Left ventricle myocardium inferior (tissue), 1 donor: ENCODE measurements at places on chromosomes 16 and 17. TPM values are rescaled to one million over a fixed set of nuclear protein-coding genes. Genes with fewer than 3 reads are reported as not detected.

HSD17B1 gene
- 0.99 TPM for total RNA-seq

SLC16A6 gene
- 0.08 TPM for total RNA-seq

SLC6A4 gene
- total RNA-seq = 0.33 TPM

IGFBP4 gene
- 130 TPM for total RNA-seq

SLC12A3 gene
- total RNA-seq = not detected

KCTD19 gene
- not detected for total RNA-seq

EPX gene
- not detected for total RNA-seq

MYO15B gene
- total RNA-seq = 43.0 TPM

GRCh38 chr17:41171886-41172285, 3.9 kb upstream of the KRTAP4-3 start:
- DNase-seq = no peak

- DNase-seq = no peak
These were observed 2.2 kb downstream of the LASP1 start for GRCh38 chr17:38872027-38872511.

GRCh38 chr17:73261952-73262675, 434 bp upstream of the CPSF4L start:
- DNase-seq = no peak

DNA sequence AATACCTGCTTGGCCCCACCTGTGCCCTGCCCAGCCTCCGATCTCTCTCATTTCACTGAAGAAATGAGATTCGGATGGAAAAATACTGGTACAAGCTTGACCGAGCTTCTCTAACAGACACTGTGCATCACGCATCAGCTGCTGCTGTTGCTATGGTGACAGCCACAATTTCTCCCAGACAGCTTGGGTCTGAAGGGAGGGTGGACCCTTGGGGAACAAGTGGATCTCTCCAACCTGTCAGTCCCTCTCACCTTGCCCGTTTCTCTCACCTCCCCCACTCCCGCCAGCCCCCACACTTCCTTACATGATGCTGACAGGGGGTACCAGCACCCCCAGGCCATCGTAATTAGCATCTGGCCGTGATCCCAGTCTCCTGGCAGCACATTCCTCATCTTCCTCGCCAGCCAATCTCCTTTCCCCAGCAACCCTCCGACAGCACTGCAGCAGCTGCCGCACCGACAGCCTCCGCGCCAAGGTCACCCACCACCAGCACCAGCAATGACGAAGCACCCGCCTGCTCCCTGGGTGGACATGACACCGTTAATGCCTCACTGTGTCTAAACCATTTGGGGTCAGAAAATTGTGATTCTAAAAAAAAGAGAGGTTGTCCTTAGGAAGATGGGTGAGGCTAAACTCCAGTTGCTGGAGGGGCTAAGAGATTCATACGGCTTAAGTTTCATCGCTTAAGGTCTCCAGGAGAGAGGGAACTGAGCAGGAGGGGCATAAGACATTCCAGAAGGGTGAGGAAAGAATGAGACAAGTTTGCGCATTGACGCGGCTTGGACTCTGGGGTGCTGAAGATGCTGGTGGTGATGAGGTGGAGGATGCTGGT, 58.6 kb upstream of the TNRC6A start:
- peak; percentile 64 for DNase-seq

GRCh38 chr16:4945560-4946502, 8.9 kb upstream of the PPL start:
- DNase-seq = peak; percentile 52

- DNase-seq = no peak
These were observed 109.5 kb downstream of the ASIC2 start for GRCh38 chr17:33183487-33184026.

- DNase-seq = no peak
These were observed 762 bp upstream of the BAIAP3 start for GRCh38 chr16:1332618-1333148.

GRCh38 chr17:70521821-70522256, 352.5 kb downstream of the KCNJ2 start:
- peak; percentile 61 for DNase-seq

- DNase-seq = peak; percentile 32
These were observed 794 bp upstream of the CPNE7 start for GRCh38 chr16:89574681-89575246.

DNA sequence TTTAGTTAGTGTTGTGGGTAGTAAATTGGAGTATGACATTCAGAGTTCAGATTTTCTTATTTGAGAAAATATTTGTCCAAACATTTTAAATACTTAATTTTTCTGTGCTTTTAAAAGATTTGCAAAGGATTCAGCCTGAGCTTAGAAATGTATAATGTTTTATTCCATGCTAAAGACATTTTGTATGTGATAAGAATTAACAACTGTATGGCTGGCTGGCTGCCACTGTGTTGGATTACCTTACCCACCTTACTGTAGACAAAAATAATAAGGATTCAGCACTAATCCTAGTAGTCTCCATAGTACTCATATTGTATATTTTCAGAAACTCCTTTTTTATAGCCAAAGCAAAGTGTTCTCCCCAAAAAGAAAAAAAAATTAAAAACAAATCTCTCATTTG, 74.8 kb downstream of the TANC2 start:
- no peak for DNase-seq

GRCh38 chr17:66169839-66170238, 22.1 kb downstream of the CEP112 start:
- no peak for DNase-seq

- DNase-seq = no peak
These were observed 75.2 kb downstream of the ERCC4 start for GRCh38 chr16:13995194-13995593.

- no peak for DNase-seq
These were observed at the start of gene CACNG1 for GRCh38 chr17:67044016-67044772. Gene CACNG1, plus strand, starts transcription at chr17:67044554. Its CDS starts 107 bp downstream, at chr17:67044661.

DNA sequence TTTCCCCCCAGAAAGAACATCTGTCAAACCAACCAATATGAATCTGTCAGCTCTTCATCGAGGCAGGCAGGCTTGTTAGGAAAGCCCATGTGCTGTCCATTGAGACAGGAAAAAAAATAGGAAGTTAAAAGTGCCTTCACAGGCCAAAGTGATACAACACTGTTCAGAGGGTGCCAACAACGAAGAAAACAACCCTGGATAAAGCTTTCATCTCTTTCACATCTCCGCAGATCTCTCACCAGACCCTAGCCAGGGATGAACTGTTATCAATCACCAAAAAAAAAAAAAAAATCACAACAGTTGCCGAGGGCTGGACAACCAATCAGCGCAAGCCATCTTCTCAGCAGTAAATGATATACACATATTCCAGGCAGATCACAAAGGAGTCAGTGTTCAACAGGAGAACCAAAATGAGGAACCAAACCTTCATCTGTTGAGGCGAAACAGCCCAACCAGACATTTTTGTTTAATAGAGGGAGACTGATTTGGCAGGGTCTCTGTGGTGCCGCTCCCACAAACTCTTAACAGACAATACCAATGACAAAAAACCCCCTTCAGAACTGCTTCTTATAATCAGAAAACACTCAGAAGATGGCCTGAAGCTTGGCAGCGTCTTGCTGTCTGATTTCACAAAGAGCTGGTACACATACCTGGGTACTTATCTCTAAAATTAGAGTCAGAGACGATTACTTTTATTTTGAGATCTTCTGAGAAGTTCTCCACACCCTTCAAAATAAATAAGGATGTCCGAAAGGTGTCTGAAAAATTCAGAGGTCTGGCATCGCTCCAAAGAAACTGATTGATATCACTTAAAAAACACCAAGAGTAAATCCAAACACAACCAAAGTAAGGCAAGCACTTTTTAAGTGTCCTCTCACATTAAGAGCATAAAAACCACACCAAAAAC, 1.8 kb downstream of the MAP3K14 start:
- DNase-seq = no peak

GRCh38 chr17:61468263-61468907, 16.2 kb downstream of the TBX4 start:
- DNase-seq = no peak

DNA sequence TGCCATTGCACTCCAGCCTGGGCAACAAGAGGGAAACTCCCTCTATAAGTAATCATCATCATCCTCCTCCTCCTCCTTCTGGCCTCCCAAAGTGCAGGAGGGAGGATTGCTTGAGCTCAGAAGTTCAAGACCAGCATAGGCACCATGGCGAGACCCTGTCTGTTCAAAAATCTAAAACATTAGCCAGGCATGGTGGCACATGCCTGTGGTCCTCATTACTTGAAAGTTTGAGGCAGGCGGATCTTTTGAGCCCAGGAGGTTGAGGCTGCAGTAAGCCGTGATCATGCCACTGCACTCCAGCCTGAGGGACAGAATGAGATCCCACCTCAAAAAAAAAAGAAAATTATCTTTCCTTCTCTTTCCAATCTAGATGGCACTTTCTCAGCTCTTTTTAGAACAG, 27.8 kb downstream of the PKD1L3 start:
- no peak for DNase-seq

DNA sequence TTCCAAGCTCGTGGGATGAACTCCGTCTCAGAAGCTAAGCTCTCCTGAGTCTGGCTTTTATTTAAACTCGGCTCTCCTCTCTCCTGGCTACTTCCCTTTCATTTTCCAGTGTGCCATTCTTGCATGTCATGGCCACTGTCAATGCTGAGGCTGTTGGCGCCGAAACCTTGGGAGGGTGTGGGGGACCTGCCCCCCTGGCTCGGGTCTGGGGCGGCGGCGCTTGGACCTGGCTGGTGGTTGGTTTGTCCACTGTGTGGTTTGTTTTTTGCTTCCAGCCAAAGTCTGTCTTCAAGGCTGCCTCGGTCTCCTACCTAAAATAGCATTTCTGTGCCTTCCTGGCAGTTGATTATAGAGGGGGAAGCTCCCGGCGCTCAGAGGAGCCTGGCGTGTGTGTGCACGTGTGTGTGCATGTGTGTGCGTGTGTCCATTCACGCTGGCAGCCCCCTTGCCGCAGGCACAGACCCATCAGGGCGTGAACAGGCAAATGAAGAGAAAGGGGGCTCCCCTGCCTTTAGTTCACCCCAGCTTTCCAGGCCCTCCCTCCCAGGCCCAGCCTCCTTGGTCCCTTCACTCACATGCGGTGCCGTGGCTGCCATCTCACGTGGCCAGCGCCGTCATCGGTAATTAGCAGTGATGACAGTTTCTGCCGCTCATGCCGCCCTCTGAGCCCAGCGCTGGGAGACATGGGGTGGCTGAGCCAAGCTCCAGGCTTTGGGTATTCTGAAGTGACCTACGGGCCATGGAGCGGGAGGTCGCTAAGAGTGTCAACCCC, 179.9 kb downstream of the SEC14L1 start:
- no peak for DNase-seq

- no peak for DNase-seq
These were observed 8.8 kb downstream of the VPS53 start for GRCh38 chr17:705863-706262.

DNA sequence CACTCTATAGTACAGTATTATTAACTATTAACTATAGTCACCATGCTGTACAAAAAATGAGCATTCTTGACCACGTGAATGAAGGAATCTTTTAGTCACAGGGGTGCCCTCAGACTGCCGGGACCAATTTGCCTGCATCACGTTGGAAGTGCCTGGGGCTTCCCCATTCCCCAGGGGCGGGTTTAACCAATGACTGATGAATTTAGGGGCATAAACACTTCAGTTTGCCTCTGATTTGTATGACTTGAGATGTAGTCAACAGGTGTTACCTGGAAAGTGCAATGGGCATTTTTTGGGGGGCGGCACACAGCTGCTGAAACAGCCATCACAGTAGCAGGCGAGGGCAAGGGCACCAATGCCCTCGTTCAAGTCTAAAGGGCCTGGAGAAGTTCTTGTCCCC, 8.7 kb upstream of the PYY start:
- no peak for DNase-seq
